ENCODE measurements at places on chromosomes 13 and 19.

DNA sequence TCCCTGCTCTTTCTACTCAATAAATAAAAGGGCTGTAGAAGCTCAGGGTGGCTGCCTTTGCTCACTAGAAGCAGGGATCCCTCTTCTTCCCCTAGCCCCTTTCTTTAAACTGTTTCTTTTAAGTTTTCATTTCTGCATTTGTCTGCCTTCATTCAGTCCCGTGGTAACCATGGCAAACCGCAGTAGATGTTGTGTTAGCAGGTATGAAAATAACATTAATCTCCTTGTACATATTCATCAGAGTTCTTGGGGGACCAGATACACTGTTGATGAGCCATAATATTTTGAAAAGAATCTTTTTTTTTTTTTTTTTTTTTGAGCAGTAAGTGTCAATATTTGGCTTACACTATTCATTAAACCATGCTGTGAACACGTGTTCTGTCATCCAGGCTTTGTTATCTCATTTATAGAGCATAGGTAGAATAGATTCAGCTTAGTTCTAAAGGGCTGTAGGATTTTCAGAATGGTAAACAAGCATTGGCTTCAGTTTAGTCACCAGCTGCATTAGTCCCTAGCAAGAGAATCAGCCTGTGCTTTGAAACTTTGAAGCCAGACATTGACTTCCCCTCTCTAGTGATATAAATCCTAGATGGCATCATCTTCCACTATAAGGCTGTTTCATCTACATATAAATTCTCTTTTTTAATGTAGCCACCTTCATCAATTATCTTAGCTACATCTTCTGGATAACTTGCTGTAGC is 59.4 kb upstream of the SPRY2 start:
- DNase-seq, result no peak

GRCh38 chr13:114203536-114203935 is 24.5 kb downstream of the CFAP97D2 start:
- DNase-seq, result no peak

- DNase-seq, result no peak
These were observed 9.4 kb upstream of the SPART start for GRCh38 chr13:36355632-36356031.

DNA sequence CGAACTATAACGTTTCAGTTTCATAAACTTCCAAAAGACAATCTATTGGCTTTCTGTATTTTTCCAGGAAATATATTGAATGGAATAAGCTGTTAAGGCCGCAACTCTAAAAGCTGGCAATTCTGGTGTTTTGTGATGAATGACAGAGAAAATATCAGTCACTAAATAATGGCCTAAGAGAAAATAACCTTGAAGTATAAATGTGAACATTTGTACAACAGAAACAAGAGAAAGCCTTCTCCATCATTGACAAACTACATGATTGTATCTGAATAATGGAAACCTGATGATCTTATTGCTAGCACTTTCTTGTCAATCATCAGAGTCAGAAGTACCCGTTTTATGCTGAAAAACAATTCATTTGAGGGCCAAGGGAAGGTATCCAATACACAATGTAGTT is 134.3 kb downstream of the TRPC4 start:
- no peak for DNase-seq

DNA sequence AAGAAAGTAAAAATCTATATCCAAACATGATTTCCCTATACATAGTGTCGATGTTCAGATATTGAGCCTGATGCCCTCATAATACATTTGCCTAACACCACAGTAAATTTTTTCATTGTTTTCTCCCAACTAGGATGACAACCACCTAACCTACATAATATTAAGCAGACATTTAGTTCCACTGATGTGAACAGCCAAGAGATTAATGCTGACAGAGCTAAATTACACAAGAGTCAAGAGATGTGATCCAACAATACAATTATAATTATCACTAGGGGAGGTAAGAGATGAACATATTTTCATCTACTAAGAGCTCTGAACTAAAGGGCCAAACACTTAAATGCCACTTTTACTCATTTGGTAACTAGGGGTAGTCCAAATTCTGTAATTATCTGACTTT is 145.9 kb downstream of the DACH1 start:
- DNase-seq, result no peak

GRCh38 chr13:107324416-107325204 is 756.7 kb upstream of the ARGLU1 start:
- no peak for DNase-seq

- DNase-seq, result no peak
These were observed 46.9 kb downstream of the TNFSF13B start for GRCh38 chr13:108316413-108316812.

DNA sequence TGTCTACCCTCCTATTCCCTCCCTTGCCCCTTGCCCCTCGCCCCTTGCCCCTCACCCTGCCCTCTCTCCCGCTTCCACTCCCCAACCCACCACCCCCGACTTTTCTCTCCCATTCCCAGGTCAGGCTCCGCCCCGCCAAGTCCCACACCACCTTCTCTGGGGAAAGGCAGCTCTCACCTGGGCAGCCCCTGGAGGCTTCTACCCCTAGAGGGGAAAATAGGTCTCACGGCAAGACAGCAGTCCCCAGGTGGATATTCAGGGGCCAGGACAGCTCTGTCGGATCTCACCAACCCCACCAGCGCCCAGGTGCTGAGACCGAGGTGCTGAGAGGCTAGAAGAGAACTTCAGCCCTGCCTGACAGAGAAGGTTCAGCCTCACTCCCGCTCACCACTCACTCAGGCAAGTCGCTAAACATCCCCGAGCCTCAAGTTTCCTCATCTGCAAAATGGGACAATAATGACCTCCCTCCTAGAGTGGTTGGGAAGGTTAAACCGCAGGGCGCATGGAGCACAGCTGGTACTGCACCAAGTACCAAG is 1.4 kb upstream of the ERFL start:
- no peak for DNase-seq

GRCh38 chr13:96181911-96182310 is 92.0 kb downstream of the HS6ST3 start:
- no peak for DNase-seq

DNA sequence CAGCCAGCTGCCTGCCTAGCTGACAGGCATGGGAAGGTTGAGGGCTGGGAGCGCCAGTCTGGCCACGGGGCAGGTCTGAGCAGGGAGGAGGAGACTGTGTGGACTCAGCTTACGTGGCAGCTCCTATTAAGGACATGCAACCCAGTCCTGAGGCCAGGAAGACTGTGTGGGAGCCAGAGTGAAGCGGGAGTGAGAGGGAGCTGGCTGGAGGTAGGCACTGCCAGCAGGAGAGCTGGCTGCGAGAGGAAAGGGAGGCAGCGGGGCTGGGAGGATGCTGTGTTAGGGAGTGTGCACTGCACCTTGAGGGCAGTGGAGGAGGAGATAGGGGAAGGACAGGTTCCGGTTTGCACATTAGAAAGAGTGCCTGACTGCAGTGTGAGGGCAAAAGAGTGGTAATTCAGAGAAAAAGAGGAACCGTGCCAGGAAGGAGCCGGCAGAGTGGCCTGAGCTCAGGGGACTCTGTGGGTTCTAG is 99.2 kb downstream of the SLC7A1 start:
- no peak for DNase-seq

- DNase-seq, result no peak
These were observed 87.9 kb downstream of the LRCH1 start for GRCh38 chr13:46640843-46641242.

GRCh38 chr13:105519771-105520170 is 1015.7 kb downstream of the EFNB2 start:
- no peak for DNase-seq

GRCh38 chr13:28716511-28716910 is 2.3 kb downstream of the SLC46A3 start:
- no peak for DNase-seq

DNA sequence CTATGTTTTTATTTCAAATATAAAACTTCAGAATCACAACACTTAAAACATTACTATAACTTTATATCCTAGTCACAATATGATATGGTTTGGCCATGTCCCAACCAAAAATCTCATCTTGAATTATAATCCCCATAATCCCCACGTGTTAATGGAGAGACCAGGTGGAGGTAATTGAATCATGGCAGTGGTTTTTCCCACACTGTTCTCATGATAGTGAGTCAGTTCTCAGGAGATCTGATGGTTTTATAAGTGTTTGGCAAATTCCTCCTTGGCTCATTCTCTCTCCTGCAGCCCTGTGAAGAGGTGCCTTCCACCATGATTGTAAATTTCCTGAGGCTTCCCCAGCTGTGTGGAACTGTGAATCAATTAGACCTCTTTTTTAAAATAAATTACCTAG is 307.6 kb downstream of the SPRY2 start:
- DNase-seq, result no peak

DNA sequence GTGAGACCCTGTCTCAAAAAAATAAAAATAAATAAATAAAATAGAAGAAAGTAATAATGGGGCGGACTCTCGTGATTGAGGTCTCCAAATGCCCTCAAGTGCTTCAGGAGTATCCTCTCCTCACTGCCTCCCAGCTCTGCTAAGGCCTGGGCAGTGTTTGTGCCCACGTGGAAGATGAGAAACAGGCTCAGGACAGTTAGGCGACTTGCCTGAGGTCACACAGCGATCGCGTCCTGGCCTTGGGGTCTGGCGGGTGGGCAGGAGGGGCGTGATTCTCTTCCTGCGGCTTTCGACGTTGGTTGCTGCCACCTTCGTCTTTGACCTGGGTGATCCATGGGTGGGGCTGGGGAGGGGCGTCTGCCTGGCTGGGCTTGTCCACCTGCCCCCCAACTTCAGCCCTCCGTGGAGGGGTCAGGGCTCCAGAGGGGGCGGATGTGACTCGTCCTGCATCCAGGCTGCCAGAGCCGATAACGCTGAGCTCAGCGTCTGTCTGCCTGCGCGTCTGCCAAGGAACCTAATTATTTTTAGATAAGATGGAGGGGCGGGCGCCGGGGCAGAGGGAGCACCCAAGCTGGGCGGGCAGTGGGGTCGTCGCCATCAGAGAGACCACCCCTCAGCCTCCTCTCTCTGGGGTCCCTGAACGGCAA is 56.9 kb downstream of the NFIC start:
- no peak for DNase-seq

GRCh38 chr19:804419-805165 is 7.3 kb downstream of the PTBP1 start:
- no peak for DNase-seq

- DNase-seq, result no peak
These were observed 229.6 kb upstream of the HTR2A start for GRCh38 chr13:47126432-47126831.

- DNase-seq, result no peak
These were observed 1893.9 kb downstream of the PCDH9 start for GRCh38 chr13:65336087-65336749.

- DNase-seq, result no peak
These were observed 86.2 kb downstream of the IRS2 start for GRCh38 chr13:109700176-109700575.

- DNase-seq, result no peak
These were observed 34.1 kb downstream of the DLEU7 start for GRCh38 chr13:50809133-50810090.

DNA sequence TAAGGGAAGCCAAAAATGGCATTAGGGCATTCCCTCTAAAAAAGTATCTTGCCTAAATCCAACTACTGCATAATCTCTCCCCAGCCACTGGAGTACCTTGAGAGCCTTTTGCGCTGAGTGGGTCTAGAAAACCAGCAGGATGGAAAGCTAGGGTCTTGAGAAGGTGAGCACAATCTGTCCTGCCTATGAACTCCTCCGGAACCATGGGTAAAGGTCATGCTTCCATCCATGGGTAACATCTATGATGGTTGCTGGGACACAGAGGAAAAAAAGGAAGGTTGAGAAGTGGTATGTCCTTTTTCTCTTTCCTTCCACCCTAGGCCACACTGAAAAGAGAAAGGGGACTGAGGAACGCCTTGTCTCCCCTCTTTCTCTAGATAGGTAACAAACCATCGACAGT is 52.4 kb downstream of the ZNF676 start:
- DNase-seq, result no peak

- DNase-seq, result no peak
These were observed at the start of gene LRRC4B for GRCh38 chr19:50567882-50568727. TSS of gene LRRC4B (minus strand) at chr19:50568435. CDS start at chr19:50548838, 19,597 bp downstream.

GRCh38 chr19:17659996-17660395 is 28.2 kb downstream of the UNC13A start:
- DNase-seq, result no peak

DNA sequence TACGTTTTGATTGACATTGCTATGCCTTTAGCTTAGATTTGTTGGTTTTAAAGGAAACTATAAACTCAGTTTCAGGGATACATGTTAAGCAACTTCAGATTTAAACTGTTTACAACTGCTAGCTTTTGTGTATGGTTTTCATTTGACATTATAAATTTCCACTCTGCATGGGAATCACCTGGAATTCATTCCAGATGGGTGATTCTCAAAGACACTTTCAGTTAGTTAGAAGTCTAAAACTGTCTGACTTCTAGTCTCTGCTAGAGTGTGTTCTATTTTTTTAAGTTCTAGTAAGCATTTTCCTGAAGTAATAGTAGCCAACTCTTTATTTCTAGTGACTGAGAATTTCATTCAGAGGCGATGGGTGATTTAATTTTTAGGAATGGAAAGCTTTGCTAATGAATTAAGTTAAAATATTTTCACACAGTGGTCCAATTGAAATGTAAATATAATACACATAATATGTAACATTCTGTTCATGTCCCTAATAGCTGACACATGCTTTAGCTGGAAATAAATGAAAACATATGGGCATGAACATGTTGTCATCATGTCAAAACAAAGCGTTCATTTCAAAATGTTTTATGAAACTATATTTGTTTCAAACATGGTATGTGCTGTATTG is 58.3 kb upstream of the CSNK1A1L start:
- DNase-seq, result no peak

GRCh38 chr13:80462567-80462966 is 121.6 kb upstream of the SPRY2 start:
- no peak for DNase-seq

- no peak for DNase-seq
These were observed 571.1 kb upstream of the ARGLU1 start for GRCh38 chr13:107139006-107139405.

GRCh38 chr13:50810998-50811397 is 32.5 kb downstream of the DLEU7 start:
- DNase-seq, result no peak

GRCh38 chr13:76307142-76307541 is 579.1 kb downstream of the KCTD12 start:
- no peak for DNase-seq

DNA sequence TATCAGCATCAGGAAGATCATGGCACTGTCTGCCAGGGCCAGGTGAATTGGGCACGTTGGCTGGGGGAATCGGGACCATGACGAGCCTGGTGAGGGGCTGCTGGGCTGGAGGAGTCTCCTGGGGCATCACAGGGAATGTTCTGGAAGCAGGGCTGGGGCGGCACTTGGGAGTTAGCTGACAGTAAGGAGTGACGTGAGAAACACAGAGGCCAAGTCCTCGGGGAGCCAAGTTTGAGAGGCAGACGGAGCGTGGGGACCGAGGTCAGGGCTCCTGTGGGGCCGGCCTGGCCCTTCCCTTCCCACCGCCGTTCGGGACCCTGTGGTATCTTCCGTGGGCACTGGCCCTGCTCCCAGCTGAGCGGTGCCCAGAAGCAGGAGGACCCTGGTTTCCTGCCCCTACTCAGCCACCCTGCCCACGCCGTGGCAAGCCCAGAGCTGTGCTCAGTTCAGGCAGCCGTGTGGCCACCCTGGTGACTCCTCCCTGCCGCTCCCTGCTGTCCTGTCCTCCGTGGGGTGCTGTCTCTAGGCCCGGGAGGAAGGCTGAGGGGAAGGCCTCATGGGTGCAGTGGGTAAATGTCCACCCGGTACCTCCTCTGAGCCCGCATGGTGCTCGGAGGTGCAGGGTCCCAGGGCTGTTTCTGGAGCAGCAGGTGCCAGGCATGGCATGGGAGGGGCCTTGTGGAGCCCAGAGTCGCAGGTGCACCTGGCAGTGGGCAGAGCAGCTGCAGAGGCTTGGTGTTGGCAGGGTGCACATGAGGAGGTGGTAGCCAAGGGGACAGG is 25.2 kb downstream of the CRTC1 start:
- no peak for DNase-seq

GRCh38 chr13:112443191-112443994 is 67.2 kb downstream of the SPACA7 start:
- no peak for DNase-seq

Data from cortex of kidney (tissue), 1 donor.